ENCODE measurements at places on chromosomes 12 and 14. TPM values are rescaled to one million over a fixed set of nuclear protein-coding genes. Genes with fewer than 3 reads are reported as not detected.

The P3H3 gene
- total RNA-seq: 5.0 TPM

GRCh38 chr12:58881816-58882215, 38.5 kb downstream of the LRIG3 start:
- no peaks in the 10 kb centered on the region for H3K27me3 ChIP-seq
- peaks cover 17% of the 10 kb centered on the region for H3K4me1 ChIP-seq
- DNase-seq: no peak
- H3K4me3 ChIP-seq: no peak overlapping the region
- no peak overlapping the region for H3K27ac ChIP-seq

The DBX2 gene
- total RNA-seq: 1.1 TPM

- no peaks in the 10 kb centered on the region for H3K36me3 ChIP-seq
- DNase-seq: no peak
- H3K27ac ChIP-seq: no peak overlapping the region
- no peak overlapping the region for H3K4me3 ChIP-seq
- H3K4me1 ChIP-seq: no peaks in the 10 kb centered on the region
Measured at GRCh38 chr12:13596714-13597113, 384.7 kb downstream of the GRIN2B start.

DNA sequence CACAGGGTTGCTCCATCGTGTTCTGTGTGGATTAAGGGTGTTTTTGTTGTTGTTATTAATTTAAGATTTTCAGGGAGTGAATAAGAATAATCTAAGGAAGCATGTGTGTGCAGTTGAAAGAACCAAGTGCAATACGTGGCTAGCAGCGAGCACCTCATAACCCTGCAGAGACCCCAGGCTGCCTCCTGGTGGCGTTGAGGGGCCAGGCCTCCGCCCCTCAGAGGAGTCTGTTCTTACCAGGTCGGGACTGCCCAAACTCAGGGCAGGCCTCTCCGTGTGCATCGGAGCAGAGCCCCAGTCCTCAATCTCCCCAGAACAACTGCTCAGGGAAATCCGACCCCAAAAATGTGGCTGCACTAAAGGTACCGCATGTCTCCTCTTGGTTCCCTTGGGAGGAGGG, 36.8 kb downstream of the IL31 start:
- H3K36me3 ChIP-seq: peaks cover 79% of the 10 kb centered on the region
- H3K4me3 ChIP-seq: no peak overlapping the region
- no peak for DNase-seq
- H3K27ac ChIP-seq: no peak overlapping the region
- no peaks in the 10 kb centered on the region for H3K27me3 ChIP-seq
- H3K4me1 ChIP-seq: peaks cover 4% of the 10 kb centered on the region

GRCh38 chr14:84809158-84809557, 720.8 kb upstream of the FLRT2 start:
- H3K27ac ChIP-seq: no peak overlapping the region
- no peaks in the 10 kb centered on the region for H3K27me3 ChIP-seq
- DNase-seq: no peak
- no peaks in the 10 kb centered on the region for H3K4me1 ChIP-seq

GRCh38 chr14:96202441-96203094, 2.1 kb upstream of the BDKRB2 start:
- DNase-seq: no peak
- H3K4me1 ChIP-seq: peaks cover 35% of the 10 kb centered on the region
- H3K27ac ChIP-seq: no peak overlapping the region
- H3K27me3 ChIP-seq: no peaks in the 10 kb centered on the region
- no peaks in the 10 kb centered on the region for H3K36me3 ChIP-seq

- no peaks in the 10 kb centered on the region for H3K27me3 ChIP-seq
- DNase-seq: no peak
- no peak overlapping the region for H3K4me3 ChIP-seq
- H3K36me3 ChIP-seq: no peaks in the 10 kb centered on the region
- H3K4me1 ChIP-seq: peaks cover 12% of the 10 kb centered on the region
Measured at GRCh38 chr12:4311776-4312175, 9.2 kb upstream of the TIGAR start.

The IL26 gene
- not detected for total RNA-seq
